ENCODE measurements at places on chromosomes 12 and 14.

DNA sequence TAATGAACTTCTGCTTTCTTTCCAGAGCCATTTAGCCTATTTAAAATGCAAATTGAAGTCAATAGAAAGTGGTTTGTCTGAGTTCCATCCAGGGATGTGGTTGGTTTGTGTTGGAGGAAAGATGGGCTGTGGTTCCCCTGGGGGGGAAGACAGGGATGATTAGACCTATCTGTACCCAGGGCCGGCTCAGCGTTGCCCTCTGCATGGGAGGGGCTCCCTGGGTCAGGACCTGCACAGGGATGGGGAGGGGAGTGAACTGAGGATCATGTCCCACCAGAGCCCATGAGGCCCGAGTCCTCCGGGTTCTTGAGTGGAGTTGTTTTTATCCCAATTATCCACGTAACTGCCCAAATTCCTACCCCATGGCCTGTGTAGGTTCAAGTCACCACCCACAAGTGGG lies 76.9 kb upstream of the SFSWAP start:
- DNase-seq, result no peak

GRCh38 chr12:72094490-72094889 lies 155.8 kb downstream of the TPH2 start:
- DNase-seq, result no peak

GRCh38 chr12:39074063-39074462 lies 168.7 kb upstream of the CPNE8 start:
- no peak for DNase-seq

GRCh38 chr12:64688219-64688618 lies 71.0 kb downstream of the GNS start:
- no peak for DNase-seq

Measured in erythroblast (primary cell).